ENCODE measurements at places on chromosomes 4 and X.

DNA sequence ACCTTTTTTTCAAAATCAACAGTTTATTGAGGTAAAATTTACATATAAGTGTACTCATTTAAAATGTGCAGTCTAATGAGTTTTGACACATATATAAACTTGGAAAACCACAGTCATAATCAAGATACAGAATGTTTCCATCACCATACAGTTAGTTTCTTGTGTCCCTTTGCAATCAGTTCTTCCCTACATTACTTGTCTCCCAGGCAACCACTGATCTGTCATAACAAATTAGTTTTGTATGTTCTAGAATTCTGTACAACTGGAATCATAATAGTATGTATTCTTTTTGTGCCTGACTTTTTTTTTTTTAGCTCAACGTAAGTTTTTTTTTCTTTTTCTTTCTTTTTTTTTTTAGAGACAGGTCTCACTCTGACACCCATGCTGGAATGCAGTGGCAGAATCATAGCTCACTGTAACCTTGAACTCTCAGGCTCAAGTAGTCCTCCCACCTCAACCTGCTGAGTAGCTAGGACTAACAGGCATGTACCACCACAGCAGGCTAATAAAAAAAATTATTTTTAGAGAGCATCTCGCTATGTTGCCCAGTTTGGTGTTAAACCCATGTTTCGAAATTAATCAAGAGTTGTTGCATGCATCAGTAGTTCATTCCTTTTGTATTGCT is 26.9 kb downstream of the ARFIP1 start:
- DNase-seq: peak; percentile 11

DNA sequence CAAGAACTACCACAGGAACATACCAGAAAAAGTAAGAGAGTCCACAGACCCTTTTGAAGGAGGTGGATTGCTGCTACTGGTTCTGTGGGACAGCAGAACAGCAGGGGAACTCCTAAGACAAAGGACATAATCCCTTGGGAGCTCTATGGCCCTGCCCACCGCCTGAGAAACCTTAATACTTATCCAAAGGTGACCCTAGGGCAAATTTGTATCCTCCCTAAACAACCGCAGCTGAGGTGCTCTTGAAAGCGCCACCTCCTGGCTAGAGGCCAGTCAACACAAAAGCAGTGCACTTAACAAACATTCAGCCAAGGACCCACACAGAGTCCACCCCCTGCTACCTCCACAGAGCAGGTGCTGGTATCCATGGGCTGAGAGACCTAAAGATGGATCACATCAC is 136.8 kb downstream of the ADAM29 start:
- DNase-seq: no peak

DNA sequence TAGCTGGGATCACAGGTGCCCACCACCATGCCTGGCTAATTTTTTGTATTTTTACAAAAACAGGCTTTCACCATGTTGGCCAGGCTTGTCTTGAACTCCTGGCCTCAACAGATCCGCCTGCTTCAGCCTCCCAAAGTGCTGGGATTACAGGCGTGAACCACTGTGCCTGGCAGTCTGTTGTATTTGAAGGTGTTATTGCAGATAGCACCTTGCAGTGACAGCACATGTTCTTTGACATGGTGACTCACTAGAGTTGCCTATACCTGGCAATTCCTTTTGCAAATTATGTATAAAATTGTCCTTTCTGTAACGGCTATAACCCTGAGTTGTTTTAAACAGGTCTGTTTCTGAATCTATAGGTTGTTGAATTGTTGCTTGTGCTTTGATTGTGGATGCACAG is 7.9 kb downstream of the OGT start:
- no peak for DNase-seq

DNA sequence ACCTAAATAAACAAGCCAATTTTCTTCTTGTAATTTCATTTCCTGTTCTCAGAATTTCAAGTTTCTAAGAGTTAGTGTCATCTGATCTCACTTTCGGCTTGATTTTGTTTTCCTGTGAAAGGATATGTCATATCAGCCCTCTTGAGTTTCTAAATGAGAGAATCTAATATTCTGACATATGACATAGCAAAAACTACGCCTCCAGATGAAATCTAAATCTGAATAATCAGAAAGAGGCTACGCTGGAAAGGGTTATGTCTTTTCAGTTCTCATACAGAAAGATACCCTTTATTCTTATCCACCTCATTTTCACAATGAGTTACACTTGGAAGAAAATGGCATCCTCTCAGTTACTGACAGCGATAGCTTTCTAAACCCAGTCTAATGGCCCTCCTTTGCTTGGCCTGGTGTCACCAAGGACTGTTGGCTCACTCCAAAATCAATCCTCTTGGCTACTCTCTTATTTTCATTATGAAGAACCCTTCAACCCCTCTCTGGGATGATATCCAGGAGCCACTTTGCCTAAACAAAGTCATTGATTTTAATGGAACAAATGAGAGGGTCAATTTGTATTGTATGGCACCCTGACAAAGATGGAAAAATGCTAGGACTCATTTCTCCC is 65.6 kb downstream of the ASB9 start:
- peak; percentile 67 for DNase-seq

DNA sequence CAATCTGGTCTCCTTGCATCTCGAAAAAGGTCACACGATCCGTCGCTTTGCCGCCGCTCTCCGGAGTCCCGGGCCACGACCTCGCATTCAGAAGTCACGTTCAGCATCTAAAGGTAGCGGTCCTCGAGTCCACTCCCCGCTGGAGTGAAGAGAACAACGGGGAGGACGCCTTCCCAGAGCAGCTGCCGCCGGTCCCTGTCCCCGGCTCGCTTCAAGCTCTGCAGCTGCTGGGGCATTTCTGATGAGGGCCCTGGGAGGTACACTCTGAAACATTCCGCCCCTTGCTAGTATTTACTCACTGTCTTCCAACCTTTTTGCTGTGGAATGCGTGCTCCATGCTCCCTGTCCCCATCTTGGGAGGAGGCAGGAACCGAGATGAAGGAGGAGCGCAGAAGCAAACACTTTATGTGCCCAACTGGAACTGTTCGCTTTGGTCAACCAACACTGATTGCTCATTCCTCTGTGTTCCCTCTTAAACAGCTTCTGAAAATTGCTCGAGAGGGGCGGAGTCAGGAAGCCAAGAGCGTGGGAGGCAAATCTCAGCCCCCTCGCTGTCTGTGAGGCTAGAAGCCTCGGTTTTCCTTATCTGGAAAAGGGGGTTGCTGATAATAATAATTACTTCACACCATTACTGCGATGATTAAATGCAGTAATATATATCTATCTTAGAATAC is 6.4 kb upstream of the VAMP7 start:
- DNase-seq: no peak

DNA sequence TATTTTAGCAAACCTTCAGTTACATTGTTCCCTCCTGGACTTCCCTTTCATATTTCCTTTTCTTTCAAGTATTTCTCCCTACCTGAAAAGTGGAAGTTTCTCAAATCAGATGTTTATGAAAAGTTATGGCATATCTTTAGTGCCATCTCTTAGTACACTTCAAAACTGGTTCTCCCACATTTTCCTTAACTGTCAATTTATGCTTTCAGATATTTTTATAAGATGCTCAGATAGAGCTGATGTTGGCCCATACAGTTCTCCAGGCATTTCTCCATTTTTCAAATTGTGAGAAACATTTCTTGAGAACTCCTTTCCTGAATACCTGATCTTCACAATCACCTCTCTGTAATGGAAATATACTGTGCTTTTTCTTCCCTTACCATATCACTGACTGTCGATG is 32.5 kb upstream of the AP1AR start:
- no peak for DNase-seq

GRCh38 chrX:7580127-7580526 is 262.8 kb upstream of the VCX start:
- no peak for DNase-seq

GRCh38 chr4:4496592-4497372 is 45.1 kb downstream of the STX18 start:
- DNase-seq: no peak

DNA sequence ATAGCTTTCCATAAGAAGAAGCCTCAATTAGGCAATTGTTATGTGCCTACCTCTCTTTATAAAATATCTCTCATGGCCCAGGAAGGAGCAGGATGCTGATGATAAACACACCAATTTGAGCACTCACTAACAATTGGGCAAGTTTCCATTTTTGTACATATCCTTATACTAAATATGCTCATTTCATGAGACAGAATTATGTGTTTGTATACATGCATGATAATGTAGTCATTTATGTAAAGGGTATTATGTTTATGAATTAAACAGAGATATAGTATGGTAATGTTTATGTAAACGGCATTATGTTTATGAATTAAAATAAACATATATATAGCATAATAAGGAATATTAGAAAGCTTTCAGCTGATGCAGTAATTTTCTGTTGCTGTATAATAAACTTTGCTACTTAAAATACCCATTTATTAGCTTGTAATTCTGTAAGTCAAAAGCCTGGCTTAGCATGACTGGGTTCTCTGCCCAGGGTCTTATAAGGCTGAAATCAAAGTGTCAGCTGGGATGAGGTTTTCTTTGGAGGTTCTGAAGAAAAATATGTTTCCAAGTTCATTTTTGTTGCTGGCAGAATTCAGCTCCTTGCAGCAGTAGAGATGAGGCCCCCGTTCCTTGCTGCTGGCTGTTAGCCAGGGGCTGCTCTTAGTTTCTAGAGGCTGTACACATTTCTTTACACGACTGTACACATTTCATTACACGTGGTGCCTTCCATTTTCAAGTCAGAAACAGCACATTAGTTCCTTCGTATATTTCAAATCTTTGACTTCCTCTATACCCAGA is 89.0 kb downstream of the GLRA2 start:
- DNase-seq: no peak

DNA sequence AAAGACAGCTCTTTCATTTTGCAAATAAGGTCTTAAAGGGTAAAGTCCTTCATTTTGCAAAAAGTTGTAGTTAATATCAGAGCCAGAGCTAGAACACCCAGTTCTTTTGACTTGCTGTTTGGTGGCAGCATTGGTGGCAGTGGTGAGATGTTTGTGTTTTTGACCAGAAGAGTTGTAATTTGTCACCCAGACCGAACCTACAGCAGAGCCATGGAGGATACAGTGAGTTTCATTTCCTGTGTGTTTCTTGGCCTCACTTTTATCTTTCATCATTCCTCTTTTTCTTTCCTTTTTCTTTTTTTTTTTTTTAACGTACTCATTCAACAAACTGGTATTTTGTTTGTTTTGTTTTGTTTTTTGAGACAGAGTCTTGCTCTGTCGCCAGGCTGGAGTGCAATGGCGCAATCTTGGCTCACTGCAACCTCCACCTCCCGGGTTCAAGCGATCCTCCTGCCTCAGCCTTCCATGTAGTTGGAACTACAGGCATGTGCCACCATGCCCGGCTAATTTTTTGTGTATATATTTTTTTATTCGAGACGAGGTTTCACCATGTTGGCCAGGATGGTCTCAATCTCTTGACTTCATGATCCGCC is 116.4 kb downstream of the AFF1 start:
- peak; percentile 32 for DNase-seq

- no peak for DNase-seq
These were observed 80.5 kb upstream of the LNX1 start for GRCh38 chr4:53671757-53672156.
